ENCODE measurements at places on chromosomes 7 and 10. TPM values are rescaled to one million over a fixed set of nuclear protein-coding genes. Genes with fewer than 3 reads are reported as not detected.

GRCh38 chr10:129063877-129064276 is 403.2 kb upstream of the MGMT start:
- no peak for DNase-seq

FFAR4 gene
- total RNA-seq, result 0.06 TPM

SUMF2 gene
- total RNA-seq, result 111 TPM

- DNase-seq, result no peak
Observed at GRCh38 chr10:1595242-1595600, 142.1 kb downstream of the ADARB2 start.

DNA sequence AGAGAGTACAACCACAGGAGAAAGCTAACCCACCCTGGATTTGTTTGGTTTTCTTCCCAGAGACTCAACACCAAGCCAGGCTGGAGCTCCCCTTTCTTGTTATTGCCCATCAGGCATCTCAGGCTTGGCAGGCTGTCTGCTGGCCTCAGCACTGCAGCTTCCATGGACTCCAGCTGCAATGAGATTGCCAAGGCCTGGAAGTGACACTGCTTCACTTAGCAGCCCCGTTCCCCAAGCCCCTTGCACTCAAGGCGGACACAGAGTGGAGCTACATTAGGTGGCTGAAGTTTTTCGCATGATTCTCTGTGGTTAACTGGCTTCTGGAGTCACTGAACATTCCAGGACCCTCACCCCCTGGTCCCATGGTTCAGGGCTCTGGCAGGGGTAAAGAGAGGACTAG is 163.1 kb upstream of the GDF10 start:
- no peak for DNase-seq

CYP3A7 gene
- total RNA-seq, result 1.3 TPM

BMPR1A gene
- total RNA-seq, result 84.0 TPM

DNA sequence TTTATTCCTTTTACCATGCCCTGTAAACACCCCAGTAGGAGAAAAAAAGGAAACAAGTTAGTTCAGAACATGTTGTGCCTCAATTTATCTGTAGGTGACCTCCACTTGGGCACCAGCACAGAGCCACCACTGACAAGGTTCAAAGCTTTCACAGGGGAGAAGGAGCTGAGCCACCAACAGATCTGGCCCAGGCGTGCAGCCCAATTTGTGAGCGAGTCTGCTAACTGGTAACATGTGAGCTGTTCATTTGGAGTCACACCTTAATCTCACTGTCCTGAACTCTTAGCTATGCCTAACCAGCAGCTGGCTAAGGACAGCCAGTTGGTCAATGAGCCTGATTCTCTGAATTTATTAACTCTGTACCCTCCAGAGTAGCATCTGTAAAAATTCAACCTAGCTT is 78.4 kb upstream of the CAMK2B start:
- DNase-seq, result no peak

GRCh38 chr10:62177111-62177510 is 91.5 kb downstream of the RTKN2 start:
- no peak for DNase-seq

GRCh38 chr7:29146888-29147609 is 712 bp upstream of the CPVL start:
- peak; percentile 67 for DNase-seq

DNA sequence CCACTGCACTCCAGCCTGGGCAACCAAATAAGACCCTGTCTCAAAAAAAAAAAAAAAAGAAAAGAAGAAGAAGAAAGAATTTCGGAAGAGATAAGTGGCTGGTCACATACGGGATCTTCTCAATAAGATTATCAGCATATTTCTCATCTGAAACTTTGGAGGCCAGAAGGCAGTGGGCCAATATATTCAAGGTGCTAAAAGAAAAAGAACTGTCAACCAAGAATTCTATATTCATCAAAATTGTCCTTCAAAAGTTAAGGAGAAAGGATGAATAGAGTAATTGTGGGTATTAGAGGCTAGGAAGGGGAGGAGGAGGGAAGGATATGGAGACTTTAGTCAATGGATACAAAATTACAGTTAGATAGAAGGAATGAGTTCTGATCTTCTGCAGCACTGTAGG is 43.9 kb upstream of the NANOS1 start:
- DNase-seq, result no peak

- no peak for DNase-seq
Observed at GRCh38 chr10:2980791-2981360, 86.5 kb upstream of the PFKP start.

GRCh38 chr10:18793951-18794350 is 134.7 kb downstream of the ARL5B start:
- DNase-seq, result no peak

GRCh38 chr7:924541-925231 is 29.8 kb downstream of the ADAP1 start:
- no peak for DNase-seq

SH2D4B gene
- total RNA-seq, result 0.20 TPM

All from spinal cord (tissue), 10 donors.